GM23338 (cell line): ENCODE measurements at places on chromosomes 2 and 18. TPM values are rescaled to one million over a fixed set of nuclear protein-coding genes. Genes with fewer than 3 reads are reported as not detected.

Gene KLF7
- total RNA-seq, result 11.1 and 15.4 TPM in 2 replicates

Gene PLCD4
- 0.80 TPM in 1 of 2 replicates, not detected in the other for total RNA-seq

DNA sequence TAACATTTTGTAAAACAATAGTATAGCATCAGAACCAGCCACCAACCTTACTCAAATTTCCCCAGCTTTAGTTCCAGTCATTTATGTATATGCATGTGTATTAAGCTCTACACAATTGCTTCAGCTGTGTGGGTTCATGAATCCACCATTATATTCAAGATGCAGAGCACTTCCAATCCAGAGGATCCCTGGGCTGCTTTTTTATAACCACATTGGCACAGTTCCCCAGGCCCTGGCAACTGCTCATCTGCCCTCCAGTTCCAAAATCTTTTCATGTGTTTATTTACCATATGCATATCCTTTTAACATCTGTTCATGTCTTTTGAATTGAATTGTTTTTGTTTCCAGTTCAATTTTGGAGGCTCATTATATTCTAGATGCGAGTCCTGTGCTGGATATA is 482.9 kb upstream of the HS6ST1 start:
- DNase-seq, result no peak

GRCh38 chr2:221211653-221212052 is 360.5 kb downstream of the EPHA4 start:
- DNase-seq, result no peak

GRCh38 chr2:48233005-48233404 is 296.9 kb upstream of the STON1 start:
- no peak for DNase-seq

- DNase-seq, result no peak
Observed at GRCh38 chr2:23690421-23691105, 236.4 kb downstream of the ATAD2B start.

DNA sequence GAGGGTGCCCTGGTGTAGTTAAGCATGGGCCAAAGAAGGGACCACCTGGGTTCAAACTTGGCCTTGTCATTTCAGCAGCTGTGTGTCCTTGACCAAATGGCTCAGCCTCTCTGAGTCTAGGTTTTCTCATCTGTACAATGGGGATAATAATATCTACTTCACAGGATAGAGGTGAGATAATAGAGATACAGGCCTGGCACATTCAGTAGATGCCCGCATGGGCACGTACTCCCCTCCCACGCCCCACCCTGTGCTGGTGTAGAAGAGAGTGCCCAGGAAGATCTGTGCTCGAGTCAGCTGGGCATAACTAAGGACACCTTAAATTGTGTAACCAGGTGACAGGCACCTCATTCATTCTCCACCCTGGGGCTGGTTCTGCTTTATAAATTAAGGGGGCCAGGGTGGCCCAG is 8.4 kb upstream of the TMEM185B start:
- no peak for DNase-seq

GRCh38 chr2:17083902-17084301 is 418.3 kb upstream of the CYRIA start:
- DNase-seq, result no peak

Gene PTH2R
- total RNA-seq, result 0.19 and 0.38 TPM in 2 replicates

Gene AOX1
- 3.1 and 5.0 TPM in 2 replicates for total RNA-seq

DNA sequence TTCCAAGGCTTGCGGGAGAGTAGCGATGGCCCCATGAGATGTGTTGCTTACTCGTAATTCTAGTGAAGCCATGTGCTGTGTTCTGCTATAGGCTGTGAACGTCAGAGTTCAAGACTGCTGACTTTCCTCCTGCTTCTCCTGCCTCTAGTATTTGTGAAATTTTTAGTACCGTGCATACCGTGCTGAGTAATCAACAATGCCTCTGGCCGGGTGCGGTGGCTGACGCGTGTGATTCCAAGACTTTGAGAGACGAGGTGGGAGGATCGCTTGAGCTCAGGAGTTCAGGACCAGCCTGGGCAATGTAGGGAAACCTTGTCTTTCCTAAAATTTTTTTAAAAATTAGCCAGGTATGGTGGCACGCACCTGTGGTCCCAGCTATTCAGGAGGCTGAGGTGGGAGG is 59.9 kb upstream of the B3GNT7 start:
- no peak for DNase-seq

DNA sequence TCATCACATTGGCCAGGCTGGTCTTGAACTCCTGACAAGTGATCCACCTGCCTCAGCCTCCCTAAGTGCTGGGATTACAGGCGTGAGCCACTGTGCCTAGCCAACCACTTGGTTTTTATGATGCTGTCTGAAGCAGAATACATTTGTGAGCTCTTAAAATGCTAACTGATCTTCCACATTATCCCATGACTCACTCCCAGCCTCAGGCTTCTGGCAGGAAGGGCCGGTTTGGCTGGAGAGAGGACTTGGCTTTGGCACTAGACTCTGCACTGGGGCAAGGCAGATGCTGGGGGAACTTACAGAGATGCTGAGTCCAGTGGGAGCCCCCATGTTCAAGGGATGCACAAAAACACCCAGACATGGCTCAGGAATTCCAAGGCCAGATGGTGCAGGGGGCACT is 40.5 kb upstream of the SH3BP4 start:
- DNase-seq, result no peak

DNA sequence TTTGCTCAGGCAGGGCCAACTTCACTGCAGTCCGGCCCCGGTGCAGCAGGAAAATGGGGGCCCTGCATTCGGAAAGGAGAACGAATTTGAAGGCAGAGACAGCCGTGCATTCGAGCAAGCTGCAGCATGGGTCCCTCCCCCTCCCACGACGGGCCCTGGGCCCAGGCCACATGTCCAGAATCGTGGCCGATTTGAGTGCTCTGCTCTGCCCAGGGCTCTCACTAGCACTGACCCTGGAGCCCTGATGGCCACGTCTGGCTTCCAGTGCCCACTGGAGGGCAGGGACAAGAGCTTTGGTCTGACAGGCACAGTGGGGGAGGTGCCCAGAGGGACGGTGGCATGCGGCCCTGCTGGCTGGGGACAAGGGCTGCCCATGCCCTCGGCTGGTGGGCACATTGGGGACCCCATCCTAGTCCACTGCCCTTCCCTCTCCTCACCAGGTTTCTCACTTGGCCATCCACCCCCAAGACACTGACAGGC is 14.4 kb upstream of the KLHL30 start:
- no peak for DNase-seq

Gene HOXD1
- total RNA-seq, result 0.39 TPM in 1 of 2 replicates, not detected in the other

- peak; percentile 50 for DNase-seq
Observed at GRCh38 chr2:62071760-62072680, 123.9 kb upstream of the B3GNT2 start.

DNA sequence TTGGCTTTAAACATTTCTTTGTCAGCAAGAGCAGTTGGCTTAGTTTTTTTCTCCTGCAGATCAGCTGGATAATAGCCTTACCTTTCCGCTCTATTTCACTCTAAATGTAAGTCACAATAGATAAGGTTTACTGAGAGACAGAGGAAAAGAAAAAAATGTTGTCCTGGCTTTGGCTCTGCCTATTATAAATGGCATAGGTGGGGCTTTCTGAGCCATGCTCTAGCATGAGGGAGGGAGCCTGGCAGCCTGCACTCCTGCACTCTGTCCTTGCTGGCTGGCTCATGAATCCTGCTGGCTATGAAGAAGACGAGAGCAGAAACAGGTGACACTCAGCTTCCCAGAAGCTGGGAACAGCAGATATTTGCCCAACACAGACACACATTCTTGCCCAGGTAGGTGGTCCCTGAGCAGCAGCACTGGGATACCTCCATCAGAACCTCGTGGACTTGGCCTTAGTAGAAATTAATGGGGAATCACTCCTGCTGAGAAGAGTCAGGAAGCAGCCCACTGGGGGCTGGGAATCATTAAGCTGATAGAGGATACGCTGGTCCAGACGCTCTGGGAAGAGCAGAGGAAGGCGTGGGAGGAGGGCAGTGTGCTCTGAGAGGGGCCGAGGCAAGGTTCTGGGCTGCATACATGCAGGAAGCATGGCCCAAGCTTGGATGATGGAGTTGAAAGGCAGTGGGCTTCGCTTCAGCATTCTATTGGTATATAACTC is 514.4 kb upstream of the HS6ST1 start:
- DNase-seq, result no peak

Gene DYNAP
- total RNA-seq, result 0.28 and 1.0 TPM in 2 replicates

Gene PARD6G
- 17.2 and 18.5 TPM in 2 replicates for total RNA-seq

DNA sequence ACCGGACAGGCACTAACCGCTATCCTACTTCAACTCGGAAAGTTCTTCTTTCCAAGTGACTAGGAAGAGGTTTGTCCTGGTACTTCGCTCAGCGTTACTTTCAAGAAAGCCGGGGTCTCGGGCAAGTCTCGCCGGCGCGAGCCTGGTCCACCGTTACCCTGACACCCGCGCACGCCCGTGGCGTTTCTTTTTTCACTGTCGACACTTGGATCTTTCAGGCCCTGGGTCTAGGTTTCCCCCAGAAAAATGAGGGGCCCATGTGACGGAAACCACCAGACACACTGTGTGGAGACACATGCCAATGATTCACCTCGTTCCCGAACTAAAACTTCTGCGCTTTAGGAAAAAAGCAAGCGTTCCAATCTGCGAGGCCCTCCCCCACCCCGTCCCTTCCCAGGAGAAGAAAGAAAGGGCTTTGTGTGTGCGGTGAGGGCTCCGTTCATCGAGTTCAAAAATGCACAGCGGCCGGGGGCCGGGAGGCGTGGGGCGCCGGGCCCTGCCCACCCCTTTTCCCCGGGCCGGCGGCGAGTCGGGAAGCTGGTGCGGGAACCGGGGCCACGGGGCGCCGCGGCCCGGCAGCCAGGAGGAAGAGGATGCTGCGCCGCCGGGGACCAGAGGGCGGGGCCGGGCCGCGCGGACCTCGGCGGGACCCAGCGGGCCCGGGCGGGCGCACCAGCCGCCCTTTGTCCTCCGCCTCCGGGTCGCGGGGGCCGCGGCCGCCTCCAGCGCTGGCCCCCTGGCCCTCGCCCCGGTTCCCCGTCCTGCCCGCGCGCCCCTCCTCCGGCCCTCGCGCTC is 2.6 kb downstream of the ZNF521 start:
- DNase-seq, result peak; percentile 67

DNA sequence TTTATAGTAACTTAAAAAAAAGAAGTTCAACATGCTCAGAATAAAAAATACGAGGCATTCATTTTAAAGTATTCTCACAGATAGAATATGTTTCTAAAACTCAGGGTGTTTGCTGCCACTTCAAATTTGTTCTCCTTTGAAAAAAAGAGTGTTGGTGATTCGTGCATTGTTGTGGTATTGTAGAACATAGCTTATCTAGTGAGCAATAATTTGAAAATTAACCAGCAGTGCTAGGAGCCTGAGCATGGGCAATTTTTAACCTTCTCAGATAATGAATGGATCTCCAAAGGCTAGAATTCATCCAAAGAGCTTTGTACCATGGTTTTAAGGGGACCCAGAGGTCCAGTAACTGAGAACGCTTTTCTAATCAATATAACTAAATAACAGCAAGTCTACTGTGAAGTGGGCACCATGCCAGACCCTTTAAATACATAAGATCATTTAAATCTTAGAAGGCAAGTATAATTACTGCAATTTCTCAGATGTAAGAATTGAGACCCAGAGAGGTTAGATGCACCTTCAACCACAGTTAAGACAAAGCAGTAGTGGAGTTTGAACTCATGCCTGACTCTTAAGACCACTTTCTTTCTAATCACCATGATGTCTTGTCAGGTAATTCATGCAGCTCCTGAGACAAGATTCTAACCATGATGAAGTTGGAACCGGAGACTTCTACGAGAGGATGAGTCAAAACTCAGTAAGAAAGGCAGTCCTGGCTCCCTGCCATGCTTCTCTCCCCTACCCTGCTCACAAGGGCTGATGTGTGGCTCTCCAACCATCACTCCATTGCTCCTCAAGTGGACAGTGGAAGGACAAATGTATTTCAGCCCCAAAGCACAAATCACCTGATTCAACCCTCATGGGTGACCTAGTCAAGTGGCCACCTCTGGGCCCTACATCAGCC is 3.4 kb downstream of the CYRIA start:
- DNase-seq, result no peak

Gene IKZF2
- total RNA-seq, result 3.1 and 10.1 TPM in 2 replicates

DNA sequence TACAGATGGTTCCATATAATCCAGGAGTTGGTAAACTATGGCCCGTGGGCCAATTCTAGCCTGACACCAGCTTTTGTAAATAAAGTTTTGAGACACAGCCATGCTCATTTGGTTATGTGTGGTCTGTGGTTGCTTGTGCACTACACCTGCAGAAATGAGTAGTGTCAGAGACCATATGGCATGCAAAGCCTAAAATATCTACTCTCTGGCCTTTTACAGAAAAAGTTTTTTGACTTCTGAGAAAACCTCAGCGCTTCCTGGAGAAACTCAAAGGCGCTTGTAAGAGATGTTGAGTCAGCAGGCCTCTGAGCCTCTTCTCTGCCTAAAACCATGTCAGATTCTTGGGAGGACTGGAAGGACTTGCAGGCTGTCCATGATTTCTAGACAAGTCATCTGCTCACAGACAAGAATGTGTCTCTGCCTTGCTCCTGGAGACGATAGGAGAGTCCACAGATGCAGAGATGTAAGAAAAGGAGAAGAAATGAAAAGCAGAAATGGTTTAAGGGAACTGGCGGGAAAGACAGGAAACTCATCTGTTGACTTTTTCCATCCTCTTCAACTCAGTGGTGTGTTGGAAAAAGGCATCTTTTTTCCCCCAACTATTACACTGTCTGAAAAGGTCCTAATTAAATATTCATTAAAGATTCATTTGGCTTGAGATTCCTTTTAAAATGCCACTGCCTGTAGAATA is 5.2 kb downstream of the TTC39C start:
- no peak for DNase-seq

GRCh38 chr2:121771976-121772742 is 16.7 kb downstream of the TSN start:
- DNase-seq, result no peak

- DNase-seq, result peak; percentile 25
Observed at GRCh38 chr2:223560749-223561435, 41.3 kb downstream of the SCG2 start.

Gene DOK6
- total RNA-seq, result 0.35 and 0.42 TPM in 2 replicates

- DNase-seq, result no peak
Observed at GRCh38 chr2:10514273-10514672, 66.1 kb upstream of the ODC1 start.

GRCh38 chr2:9793156-9793917 is 49.9 kb upstream of the TAF1B start:
- no peak for DNase-seq

- DNase-seq, result peak; percentile 31
Observed at GRCh38 chr2:45938649-45939511, 287.4 kb downstream of the PRKCE start.

Gene CXCR1
- total RNA-seq, result not detected in 2 replicates

Gene SEMA4F
- total RNA-seq, result 3.2 and 13.0 TPM in 2 replicates

Gene HTR2B
- total RNA-seq, result not detected in 2 replicates

DNA sequence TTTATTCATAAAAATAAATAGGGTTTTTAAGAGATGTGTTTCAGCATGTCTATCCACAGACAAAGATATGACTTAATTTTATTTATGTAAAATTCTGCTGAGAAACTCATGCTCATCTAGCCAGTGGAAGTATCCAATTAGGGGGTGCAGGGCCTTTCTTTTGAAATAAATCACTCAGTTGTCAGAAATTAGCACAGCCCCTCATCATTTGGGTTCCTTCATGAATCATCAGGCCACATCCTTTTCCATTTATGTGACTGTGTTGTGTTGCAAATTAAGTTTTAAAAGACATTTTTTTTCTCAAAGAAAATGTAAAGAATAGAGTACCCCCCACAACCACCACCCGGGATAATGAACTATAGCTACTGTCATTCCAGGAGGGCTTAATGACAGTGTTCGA is 185.8 kb downstream of the NRP2 start:
- DNase-seq, result no peak
